ENCODE measurements at places on chromosomes 12 and 14.

- peaks cover 91% of the 10 kb centered on the region for H3K4me1 ChIP-seq
- peaks cover 3% of the 10 kb centered on the region for H3K36me3 ChIP-seq
- H3K27me3 ChIP-seq, result no peaks in the 10 kb centered on the region
- peak overlapping the region; percentile 72 for H3K4me3 ChIP-seq
- peak overlapping the region; percentile 68 for H3K27ac ChIP-seq
Measured at GRCh38 chr12:104466709-104467345, 10.1 kb downstream of the CHST11 start.

DNA sequence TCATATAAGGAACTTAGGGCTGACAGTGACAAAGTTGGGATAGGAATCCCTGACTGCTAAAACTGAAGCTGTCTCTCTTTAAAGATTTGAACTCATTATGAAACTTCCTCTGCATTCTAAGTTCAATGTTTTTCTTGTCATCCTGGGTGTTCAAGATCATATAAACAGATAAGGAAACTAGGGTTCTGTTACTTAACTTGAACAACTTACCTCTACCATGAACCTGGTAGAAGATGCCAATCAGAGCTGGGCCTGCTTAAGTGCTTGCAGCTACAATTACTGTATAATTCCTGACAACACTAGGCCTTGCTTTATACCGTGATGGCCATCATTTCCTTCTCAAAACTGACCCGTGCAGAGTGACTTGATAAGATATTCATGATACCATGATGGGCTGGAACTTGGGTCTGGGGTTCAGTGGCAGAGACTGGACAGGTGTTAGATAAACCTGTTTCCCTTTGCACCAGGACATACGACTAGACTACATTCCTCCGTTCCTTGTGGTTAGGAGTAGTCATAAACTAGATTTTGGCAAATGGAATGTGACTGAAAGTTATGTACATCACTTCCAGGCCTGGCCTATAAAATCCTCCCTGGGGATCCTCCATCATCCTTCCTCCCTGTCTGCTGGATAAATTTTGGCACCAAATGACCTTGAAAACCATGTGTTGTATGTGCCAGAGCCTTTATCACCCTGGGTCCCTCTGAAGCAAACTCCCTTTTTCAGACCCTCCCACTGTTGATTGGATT is 172.2 kb upstream of the PRICKLE1 start:
- DNase-seq, result no peak
- no peaks in the 10 kb centered on the region for H3K27me3 ChIP-seq

DNA sequence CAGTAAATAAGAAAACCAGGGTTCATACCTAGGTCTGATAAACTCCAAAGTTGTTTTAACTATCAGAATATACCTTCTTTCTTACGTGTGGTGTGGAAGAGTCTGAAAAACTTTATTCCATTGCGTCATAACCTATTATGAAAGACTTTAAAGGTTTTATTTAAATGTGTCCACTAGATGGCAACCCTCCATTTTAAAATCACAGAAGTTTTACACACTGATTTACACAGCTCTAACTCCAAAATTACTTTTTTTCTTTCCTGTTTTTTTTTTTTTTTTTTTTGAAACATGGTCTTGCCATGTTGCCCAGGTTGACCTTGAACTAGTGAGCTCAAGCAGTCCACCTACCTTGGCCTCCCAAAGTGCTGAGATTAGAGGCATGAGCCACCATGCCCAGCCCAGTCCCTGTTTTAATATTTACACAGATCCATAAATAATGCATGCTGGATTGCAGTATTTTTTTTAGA is 17.3 kb upstream of the TMPRSS12 start:
- DNase-seq, result no peak
- peak overlapping the region; percentile 69 for H3K27ac ChIP-seq

- H3K27ac ChIP-seq, result no peak overlapping the region
- no peaks in the 10 kb centered on the region for H3K36me3 ChIP-seq
- no peak for DNase-seq
- no peaks in the 10 kb centered on the region for H3K27me3 ChIP-seq
Measured at GRCh38 chr12:66692170-66692569, 13.3 kb upstream of the GRIP1 start.

- no peaks in the 10 kb centered on the region for H3K36me3 ChIP-seq
- no peaks in the 10 kb centered on the region for H3K27me3 ChIP-seq
- H3K27ac ChIP-seq, result no peak overlapping the region
Measured at GRCh38 chr12:88391556-88391955, 188.7 kb downstream of the KITLG start.

- no peak overlapping the region for H3K27ac ChIP-seq
- no peak for DNase-seq
- H3K4me3 ChIP-seq, result no peak overlapping the region
- no peaks in the 10 kb centered on the region for H3K4me1 ChIP-seq
- no peaks in the 10 kb centered on the region for H3K27me3 ChIP-seq
Measured at GRCh38 chr12:29921307-29921706, 137.6 kb upstream of the TMTC1 start.

GRCh38 chr12:120116441-120116791 is at the start of gene RAB35:
Gene RAB35 (minus strand): TSS chr12:120116753. CDS start chr12:120116650, 103 bp downstream.
- H3K27me3 ChIP-seq, result no peaks in the 10 kb centered on the region
- peak within 1 kb of the TSS; percentile 94 for H3K27ac ChIP-seq
- H3K4me3 ChIP-seq, result peak within 1 kb of the TSS; percentile 92
- peaks cover 5% of the 10 kb centered on the region for H3K36me3 ChIP-seq
- peaks cover 76% of the 10 kb centered on the region for H3K4me1 ChIP-seq
- DNase-seq, result no peak

DNA sequence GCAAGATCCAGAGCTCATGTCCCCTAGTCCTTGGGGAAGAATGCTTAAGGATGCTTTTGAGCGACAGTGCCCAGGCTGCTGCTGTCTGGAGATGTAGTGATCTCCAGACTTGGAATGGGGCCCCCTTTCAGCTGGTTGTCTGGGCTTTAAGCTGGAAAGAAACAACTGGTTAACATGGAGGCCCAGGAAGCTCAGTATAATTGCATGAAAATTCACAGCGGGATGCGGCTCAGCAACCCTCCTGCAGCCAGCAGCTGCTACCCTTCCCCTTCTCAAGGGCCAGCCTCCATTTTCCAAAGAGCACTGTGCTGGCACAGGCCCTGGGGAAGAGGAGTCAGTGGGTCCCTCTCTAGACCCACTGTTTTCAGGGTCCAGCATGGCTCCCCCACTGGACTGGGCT is 26.3 kb downstream of the RAB35 start:
- no peak overlapping the region for H3K4me3 ChIP-seq
- H3K4me1 ChIP-seq, result peaks cover 12% of the 10 kb centered on the region
- DNase-seq, result no peak
- no peak overlapping the region for H3K27ac ChIP-seq
- H3K27me3 ChIP-seq, result no peaks in the 10 kb centered on the region

DNA sequence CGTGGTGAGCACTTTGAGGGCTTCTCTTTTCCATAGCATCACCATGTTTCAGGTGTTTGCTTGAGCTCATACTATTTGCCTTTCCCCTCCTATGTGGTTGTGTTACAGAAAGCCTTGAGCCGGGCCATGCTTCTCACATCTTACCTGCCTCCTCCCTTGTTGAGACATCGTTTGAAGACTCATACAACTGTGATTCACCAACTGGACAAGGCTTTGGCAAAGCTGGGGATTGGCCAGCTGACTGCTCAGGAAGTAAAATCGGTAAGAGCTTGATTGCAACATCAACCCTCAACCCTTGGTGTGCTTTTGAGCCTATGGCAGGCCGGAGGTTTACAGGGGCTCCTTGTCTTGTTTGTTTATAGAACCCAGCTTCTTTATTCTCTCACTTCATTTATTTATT is 8.1 kb downstream of the LETMD1 start:
- no peak for DNase-seq
- no peaks in the 10 kb centered on the region for H3K4me1 ChIP-seq
- H3K27ac ChIP-seq, result no peak overlapping the region
- H3K27me3 ChIP-seq, result no peaks in the 10 kb centered on the region
- H3K4me3 ChIP-seq, result no peak overlapping the region

DNA sequence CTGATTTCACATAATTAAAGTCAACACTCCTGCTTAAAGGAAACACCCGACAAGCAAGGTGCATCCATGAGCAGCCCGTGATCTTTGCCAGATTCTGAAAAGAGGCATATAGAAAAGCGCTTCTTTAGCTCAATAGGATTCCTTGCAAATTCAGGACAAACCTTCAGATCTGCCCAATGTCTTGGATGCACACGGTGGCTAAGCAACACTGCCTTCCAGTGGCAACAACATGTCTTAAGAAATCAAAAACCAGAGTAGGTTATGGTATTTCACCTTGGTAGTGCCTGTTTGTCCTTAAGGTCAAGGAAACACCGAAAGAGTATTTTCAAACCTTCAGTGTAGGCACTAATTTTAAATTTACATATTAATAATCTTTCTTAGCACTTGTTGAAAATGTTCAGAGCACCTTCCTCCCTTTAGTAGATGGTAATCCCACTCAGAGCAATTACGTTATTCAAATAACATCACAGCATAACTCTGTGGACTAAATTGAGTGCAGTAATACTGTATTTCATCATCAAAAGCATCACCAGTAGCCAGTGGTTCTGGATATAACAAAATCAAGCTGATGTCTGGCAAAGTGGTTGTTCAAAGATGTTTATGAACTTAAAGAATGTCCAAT is 58.0 kb upstream of the CDKN3 start:
- no peak for DNase-seq
- H3K27ac ChIP-seq, result no peak overlapping the region
- no peaks in the 10 kb centered on the region for H3K4me1 ChIP-seq
- no peaks in the 10 kb centered on the region for H3K36me3 ChIP-seq

DNA sequence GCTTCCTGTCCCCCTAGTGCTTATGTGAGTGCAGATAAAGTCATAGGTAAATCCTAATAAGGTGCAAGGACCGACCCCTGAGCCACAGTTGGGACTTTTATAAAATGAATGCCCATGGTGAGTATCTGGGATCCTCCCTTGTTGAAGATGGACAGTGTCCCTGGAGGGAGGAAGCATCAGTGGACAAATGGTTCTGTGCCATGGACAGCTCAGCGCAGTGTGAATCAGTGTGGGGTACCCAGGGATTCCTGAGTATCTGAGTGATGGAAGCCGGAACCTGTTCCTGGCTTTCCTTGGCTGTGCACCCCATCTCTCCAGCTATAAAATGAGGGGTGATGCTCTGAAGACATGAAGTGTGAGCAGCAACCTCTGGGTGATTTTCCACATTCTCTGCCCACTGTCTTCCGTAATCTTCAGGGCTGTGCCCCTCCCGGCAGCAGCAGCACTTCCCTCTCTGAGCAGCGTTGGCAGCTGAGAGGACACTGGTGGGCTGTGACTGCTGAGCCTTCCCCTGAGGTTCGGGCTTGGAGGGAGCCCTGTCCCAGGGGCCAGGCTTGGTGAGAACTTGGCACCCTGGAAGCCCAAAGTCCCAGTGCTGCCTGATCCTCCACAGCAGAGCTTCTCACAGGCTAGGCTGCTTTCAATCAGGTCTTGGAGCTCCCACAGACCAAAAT is 25.0 kb downstream of the VCPKMT start:
- no peaks in the 10 kb centered on the region for H3K27me3 ChIP-seq
- peaks cover 44% of the 10 kb centered on the region for H3K4me1 ChIP-seq
- no peaks in the 10 kb centered on the region for H3K36me3 ChIP-seq
- DNase-seq, result no peak

- DNase-seq, result no peak
- no peaks in the 10 kb centered on the region for H3K36me3 ChIP-seq
- H3K4me1 ChIP-seq, result peaks cover 33% of the 10 kb centered on the region
- no peak within 1 kb of the TSS for H3K4me3 ChIP-seq
- no peak within 1 kb of the TSS for H3K27ac ChIP-seq
Measured at GRCh38 chr12:131827961-131828534, at the start of gene MMP17. Gene MMP17 (plus strand): TSS chr12:131828393. CDS start chr12:131828495, 102 bp downstream.

GRCh38 chr14:89164168-89165073 is 252.6 kb downstream of the FOXN3 start:
- peaks cover 5% of the 10 kb centered on the region for H3K4me1 ChIP-seq
- no peak overlapping the region for H3K4me3 ChIP-seq
- no peak overlapping the region for H3K27ac ChIP-seq
- DNase-seq, result no peak

- peak overlapping the region; percentile 46 for H3K4me3 ChIP-seq
- peak overlapping the region; percentile 91 for H3K27ac ChIP-seq
- H3K4me1 ChIP-seq, result peaks cover 84% of the 10 kb centered on the region
- peak; percentile 67 for DNase-seq
- peaks cover 4% of the 10 kb centered on the region for H3K36me3 ChIP-seq
- no peaks in the 10 kb centered on the region for H3K27me3 ChIP-seq
Measured at GRCh38 chr14:91228112-91229004, 16.1 kb downstream of the GPR68 start.

GRCh38 chr14:30638926-30639325 is 16.8 kb downstream of the SCFD1 start:
- H3K4me1 ChIP-seq, result no peaks in the 10 kb centered on the region
- no peak for DNase-seq
- peaks cover 61% of the 10 kb centered on the region for H3K36me3 ChIP-seq
- H3K27me3 ChIP-seq, result no peaks in the 10 kb centered on the region
- no peak overlapping the region for H3K4me3 ChIP-seq
- no peak overlapping the region for H3K27ac ChIP-seq

GRCh38 chr12:130026608-130027176 is 122.9 kb upstream of the TMEM132D start:
- H3K27ac ChIP-seq, result no peak overlapping the region
- no peak for DNase-seq
- H3K4me3 ChIP-seq, result no peak overlapping the region
- H3K27me3 ChIP-seq, result no peaks in the 10 kb centered on the region

DNA sequence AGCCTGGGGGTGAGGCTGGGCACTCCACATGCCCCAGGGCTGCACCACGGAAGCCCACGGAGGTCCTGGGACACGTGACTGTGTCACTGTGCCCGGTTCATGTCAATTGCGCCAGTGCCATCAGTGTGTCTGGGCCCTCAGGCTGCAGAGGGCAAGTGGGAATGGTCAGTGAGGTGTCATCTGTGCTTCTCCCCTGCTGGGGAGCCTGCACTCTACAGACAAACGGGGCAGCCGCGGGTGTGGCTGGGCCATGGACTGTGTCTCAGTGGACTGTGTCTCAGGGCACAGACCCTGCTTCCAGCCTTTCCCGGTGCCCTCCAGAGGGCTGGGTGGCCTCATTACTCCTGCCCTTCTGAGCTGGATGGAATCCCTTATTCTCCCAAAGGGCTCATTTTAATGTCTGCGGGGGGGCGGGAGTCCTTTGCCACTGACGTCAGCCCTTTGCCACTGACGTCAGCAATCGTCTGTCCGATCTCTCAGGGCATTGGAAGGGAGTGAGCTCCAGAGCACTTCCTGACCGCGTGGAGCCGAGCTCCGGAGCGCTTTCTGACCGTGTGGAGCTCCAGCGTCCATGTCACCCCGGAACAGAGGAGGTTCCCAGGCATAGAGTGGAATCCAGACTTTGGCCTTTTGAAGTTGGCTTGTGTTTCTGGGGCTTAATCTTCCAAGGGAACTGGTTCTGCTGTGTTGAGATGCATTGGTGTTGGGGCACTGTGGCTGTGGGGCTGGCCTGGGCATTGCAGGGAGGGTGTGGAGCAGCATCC is 72.4 kb downstream of the ADGRD1 start:
- H3K4me1 ChIP-seq, result no peaks in the 10 kb centered on the region
- no peak overlapping the region for H3K4me3 ChIP-seq
- no peak overlapping the region for H3K27ac ChIP-seq
- H3K27me3 ChIP-seq, result no peaks in the 10 kb centered on the region
- no peaks in the 10 kb centered on the region for H3K36me3 ChIP-seq
